ENCODE measurements at places on chromosomes 2 and 18. TPM values are rescaled to one million over a fixed set of nuclear protein-coding genes. Genes with fewer than 3 reads are reported as not detected.

CNGA3 gene
- total RNA-seq, result not detected

C2orf80 gene
- total RNA-seq, result not detected

RAB17 gene
- 0.12 TPM for total RNA-seq

ABCG8 gene
- not detected for total RNA-seq

PLEKHH2 gene
- total RNA-seq, result 0.75 TPM

ARHGAP28 gene
- not detected for total RNA-seq

NEUROD1 gene
- not detected for total RNA-seq

B4GALT6 gene
- total RNA-seq, result 7.8 TPM

STON1 gene
- not detected for total RNA-seq

SPR gene
- 147 TPM for total RNA-seq

MLPH gene
- 289 TPM for total RNA-seq

KCNS3 gene
- 1.2 TPM for total RNA-seq

SCN2A gene
- total RNA-seq, result not detected

SLC11A1 gene
- total RNA-seq, result 0.24 TPM

ATP8B1 gene
- 9.0 TPM for total RNA-seq

CRACDL gene
- 0.54 TPM for total RNA-seq

GLB1L gene
- 6.1 TPM for total RNA-seq

CYS1 gene
- total RNA-seq, result 0.99 TPM

PROM2 gene
- total RNA-seq, result 0.15 TPM

AMER3 gene
- total RNA-seq, result not detected

GYPC gene
- not detected for total RNA-seq

SIX3 gene
- total RNA-seq, result 0.57 TPM

DYNAP gene
- not detected for total RNA-seq

CCDC68 gene
- total RNA-seq, result 3.6 TPM

SULT1C2 gene
- total RNA-seq, result 1.3 TPM

SCN9A gene
- total RNA-seq, result 5.1 TPM

COLEC12 gene
- not detected for total RNA-seq

LGALSL gene
- total RNA-seq, result 11.2 TPM

SERPINB10 gene
- not detected for total RNA-seq

COL6A3 gene
- 0.10 TPM for total RNA-seq

TMEM198 gene
- 1.2 TPM for total RNA-seq

Data from A549 treated with CpdA at 1 μM for 4 hours (cell line).